ENCODE measurements at places on chromosomes 12 and 14.

- no peak for DNase-seq
Measured at GRCh38 chr12:227286-227915, 13.4 kb upstream of the SLC6A12 start.

- no peak for DNase-seq
Measured at GRCh38 chr12:8449355-8449859, 6.4 kb upstream of the CLEC6A start.

- DNase-seq: no peak
Measured at GRCh38 chr12:23681237-23681636, 268.2 kb downstream of the SOX5 start.

DNA sequence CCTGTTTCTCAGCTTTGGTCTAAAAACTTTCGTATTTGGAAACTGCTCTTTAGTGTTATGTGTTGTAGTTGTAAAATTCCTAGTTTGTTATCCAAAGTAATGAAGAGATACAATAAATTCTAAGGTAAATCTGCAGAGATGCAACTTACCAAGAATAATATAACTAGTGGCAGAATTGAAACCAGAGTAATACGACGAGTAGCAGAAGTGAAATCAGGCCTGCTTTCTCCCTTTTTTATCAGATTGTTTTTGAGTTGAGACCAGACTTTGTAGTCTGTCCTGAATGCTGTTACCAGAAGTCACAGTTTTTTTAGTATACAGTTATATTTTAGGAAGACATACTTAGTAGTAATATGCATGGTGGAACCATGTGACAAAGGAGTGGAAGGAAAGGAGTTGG lies 12.5 kb downstream of the PAPOLA start:
- no peak for DNase-seq

DNA sequence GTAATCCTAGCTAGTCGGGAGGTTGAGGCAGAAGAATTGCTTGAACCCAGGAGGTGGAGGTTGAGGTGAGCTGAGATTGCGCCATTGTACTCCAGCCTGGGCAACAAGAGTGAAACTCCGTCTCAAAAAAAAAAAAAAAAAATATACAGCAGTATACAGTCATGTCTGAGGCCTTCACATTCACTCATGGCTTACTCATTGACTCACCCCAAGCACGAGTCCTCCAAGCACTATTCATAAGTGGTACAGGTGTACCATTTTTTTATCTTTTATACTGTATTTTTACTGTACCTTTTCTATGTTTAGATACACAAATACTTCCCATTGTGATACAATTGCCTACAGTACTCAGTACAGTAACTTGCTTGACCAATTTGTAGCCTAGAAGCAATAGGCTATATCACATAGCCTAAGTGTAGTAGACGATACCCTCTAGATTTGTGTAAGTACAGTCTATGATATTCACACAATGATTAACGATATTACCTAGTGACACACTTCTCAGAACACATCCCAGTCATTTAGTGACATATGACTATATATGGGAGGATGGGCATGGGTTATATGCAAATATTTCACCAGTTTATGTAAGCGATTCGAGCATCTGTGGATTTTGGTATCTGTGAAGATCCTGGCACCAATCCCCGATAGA lies 12.2 kb downstream of the LLPH start:
- no peak for DNase-seq

GRCh38 chr12:92759634-92760268 lies 57.0 kb downstream of the PLEKHG7 start:
- peak; percentile 76 for DNase-seq

DNA sequence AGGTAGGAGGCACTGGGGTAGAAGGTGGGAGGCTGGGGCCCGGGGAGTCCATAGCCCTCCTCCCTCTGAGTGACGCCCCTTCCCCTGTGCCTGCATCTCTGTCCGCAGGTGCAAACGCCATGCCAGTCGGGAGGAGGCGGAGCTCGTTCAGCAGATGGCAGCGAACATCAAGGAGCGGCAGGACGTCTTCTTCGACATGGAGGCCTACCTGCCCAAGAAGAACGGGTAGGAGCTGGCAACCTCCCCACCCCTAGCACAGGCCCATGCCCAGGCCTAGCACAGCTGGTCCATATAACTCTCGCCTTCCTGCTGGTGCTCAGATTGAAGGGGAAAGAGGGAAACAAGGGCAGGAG lies 35.6 kb downstream of the TMEM120B start:
- DNase-seq: no peak

DNA sequence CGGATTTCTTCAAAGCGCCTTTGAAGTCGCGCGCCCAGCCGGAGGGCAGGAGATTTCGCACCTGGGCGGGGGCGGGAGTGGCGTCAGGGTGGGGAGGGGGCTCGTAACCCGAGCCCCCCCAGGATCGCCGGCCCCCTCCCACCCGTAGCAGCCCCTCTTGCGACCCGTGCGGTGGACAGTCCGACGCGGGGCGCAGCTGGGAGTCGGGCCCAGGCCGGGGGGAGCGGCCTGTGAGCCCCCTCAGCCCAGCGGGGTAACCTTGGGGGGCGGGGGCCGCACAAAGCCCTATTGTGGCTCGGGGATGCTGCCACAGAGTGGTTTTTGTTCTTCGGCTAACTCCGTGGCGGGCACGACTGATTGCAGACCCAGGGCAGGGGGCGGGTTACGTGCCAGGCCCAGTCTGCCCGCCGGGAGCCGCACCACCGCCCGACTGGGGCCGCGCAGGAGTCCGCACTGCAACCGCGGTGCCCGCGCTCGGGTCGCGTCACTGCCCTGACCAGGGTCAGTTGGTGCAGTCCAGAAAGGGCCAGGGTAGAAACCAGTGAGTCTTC lies 4.2 kb upstream of the AAAS start:
- no peak for DNase-seq

DNA sequence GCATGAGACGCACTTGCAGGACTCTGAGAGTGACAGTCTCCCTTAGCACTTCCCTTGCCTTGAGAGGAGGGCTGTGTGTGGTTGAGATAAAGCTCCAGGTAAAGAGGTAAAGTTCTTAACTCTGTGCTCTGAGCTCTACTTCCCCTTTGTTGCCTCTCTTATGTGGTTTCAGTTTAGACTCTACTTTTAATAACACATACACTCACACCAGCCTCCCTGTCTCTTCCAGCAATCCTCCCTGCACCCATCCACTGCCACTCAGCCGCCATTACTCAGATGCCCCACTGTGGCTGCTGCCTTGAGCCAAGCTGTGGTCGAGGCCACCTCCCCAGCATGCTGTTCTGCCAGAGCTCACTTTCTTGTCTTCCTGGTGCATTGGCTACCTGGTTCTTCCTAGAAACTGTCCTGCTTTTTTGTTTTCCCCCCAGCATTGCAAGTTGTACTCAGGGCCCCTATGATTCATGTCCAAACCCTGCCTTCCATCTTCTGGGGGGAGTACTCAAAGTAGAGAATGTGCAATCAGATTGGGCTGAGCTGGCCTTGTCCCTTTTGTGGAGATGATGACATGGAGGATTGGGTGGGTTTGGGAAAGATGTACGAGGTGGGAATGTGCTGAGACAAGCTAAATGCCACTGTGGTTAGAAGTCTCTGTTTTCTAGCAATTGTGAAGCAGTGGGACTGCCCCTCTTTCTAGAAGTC lies 115.5 kb upstream of the PARP11 start:
- no peak for DNase-seq

DNA sequence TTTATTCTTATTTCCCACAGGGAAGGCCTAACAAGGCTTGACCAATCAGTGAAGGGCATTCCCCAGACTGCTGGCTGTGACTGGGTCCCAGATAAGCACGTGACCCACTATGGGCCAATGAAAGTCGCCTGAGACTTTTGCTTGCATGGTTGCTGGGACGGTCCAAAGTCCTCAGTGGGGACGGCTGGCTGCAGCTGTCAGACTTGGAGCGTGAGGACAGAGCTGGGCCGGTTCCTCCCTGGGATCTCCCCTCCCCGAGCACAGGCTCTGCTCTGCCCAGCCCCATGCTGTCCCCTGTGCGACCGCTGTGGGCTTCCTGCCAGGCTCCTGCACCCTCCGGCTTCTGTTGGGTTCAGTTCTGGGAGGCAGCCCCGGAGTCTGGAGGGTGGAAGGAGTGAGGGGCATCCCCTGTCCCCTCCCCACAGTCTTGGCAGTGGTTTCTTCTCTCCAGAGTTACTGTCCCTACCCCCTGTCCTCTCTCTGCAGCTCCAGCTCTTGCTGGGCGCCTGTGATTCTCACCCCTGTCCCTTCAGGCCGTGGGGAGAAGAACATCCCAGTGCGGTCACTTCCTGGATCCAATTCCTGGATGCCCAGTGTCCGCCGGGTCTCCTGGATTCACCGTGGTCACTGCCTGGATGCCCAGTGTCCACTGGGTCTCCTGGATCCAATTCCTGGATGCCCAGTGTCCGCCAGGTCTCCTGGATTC lies 50.1 kb downstream of the GALNT9 start:
- DNase-seq: no peak

DNA sequence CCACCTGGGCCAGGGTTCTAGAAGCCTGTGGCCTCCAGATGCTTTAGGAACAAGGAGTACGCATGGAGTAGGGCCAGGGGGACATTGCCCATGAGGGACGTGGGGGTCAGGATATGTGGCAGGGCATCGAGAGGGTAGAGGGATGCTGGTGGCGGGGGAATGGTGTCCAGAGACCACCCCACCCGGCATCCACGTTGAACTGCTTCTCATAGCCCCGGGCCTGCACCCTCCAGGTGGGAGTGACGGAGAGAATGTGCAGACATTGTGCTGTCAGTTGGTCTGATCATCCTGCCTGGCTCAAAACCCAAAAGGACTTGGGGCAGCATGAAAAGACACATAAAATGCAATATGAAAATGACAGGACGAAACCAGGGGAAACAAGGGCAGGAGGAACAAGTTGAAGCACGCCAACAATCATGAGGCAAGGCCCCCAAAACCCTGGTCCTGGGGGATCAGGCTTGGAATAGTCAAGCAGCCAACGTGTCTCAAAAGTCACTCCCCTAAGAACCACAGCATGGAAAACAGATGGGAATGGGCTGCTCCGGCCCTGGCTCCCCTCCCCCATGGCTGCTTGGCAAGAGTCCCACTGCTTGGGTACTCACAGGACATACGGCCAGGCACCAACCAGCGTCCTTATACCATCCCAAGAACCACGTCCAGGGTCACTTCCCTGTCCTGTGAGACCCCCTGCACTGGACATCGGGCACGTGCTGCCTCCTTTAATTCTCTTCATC lies 117.9 kb downstream of the DICER1 start:
- no peak for DNase-seq

DNA sequence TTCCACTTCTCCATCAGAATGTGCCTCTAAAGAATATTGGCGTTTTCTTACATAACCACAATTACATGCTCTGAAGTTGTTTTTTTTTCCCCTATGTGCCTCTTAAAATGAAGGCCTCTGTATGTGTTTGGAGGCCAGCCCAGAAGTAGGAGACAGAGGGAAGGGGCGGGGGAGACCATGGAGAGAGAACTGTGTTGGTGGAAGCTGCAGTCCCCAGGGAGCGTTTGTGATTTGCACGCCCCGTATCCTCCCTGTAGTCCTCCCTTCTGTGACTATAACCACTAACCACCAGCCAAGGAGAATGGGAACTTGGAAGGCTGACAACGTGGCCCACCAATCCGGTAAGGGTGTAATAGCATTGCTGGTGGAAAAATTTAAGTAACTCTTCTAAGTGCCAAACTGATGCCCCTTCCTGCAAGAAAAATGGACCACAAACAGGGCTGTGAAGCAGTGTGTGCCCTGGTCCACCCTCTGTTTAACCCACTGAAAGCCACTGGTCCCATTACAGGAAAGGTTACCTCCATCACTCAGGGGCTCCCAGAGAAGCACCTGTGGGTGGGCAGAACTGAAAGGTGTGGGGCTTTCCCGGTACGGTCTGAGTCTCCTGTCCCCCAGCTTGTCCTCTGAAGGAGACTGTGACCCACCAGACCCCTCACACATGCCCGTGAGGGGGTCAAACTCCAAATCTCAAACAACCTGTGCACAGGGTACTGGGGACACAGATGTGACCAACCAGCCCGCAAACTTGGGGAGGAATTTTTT lies 36.8 kb downstream of the CCDC88C start:
- DNase-seq: no peak

- DNase-seq: no peak
Measured at GRCh38 chr12:2647186-2647585, 147.6 kb upstream of the FKBP4 start.

GRCh38 chr12:117098361-117099217 lies 627 bp downstream of the TESC start:
- no peak for DNase-seq

DNA sequence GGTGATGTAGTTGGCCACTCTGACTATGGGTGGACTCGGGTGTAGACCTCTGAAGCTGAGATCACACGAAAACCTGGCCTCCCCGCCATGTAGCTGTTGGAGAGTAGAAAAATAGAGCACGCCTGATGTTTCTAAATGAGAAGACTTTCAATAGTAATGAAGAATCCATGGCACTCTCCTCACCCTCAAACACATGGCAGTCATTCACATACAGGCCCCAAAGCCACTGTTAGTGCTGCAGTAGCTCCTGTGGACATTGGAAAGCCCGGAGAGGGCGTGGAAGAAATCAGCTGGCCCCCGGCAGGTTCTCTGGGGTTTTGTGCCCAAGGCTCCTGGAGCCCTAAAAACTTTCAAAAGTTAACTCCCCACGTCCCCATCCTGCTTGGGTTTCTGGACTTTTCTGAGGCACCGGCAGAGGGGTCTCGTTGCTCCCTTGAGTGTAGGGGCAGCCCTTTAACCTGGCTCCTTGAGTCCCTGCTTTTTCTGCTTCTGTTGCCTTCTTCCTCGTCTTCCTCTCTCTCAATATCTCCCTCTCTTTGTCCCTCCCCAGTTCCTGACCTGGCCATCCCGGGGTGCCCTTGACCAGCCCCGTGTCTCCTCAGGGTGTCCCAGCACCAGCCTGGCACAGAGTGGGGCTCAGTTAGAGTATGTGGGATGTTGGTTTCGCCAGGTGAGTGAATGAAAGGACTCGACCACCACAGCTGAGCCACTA lies 8.3 kb downstream of the MEG3 start:
- no peak for DNase-seq

DNA sequence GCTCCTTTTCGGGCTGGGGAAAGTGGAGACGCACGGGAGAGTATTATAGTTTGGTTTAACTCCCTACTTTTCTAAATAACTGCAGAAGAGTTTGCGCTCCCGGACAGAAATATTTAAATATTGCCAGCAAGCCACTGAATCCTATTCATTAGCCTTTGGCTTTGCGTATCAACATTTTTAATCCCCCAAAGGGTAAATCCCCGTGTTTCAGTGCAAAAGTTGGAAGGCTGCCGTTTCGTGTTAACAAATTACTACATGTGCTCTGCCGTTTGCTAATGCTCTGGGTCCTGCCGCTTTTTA lies 372 bp upstream of the DPF3 start:
- no peak for DNase-seq

DNA sequence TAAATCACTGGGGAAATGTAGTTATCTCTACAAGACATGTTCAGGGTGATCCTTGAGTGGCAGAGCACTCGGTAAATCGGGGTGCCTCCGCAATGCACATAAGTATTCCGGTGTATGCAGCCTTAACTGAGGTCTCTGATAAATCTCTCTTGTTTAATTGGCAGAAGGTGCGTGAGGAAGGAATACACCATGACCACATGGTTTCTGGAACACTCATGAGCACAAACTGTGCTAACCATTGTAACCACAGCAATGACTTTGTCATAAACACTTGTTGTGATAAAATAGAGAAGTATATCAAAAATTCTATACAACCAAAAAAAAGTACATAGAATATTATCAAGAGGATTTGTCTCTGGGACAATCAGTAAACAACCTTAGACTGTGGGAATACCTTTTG lies 146.8 kb upstream of the DIO2 start:
- DNase-seq: no peak

Measured in AG04450 (cell line).